ENCODE measurements at places on chromosomes 11 and 22.

GRCh38 chr11:7451520-7451919, 33.8 kb upstream of the OLFML1 start:
- no peak for DNase-seq

DNA sequence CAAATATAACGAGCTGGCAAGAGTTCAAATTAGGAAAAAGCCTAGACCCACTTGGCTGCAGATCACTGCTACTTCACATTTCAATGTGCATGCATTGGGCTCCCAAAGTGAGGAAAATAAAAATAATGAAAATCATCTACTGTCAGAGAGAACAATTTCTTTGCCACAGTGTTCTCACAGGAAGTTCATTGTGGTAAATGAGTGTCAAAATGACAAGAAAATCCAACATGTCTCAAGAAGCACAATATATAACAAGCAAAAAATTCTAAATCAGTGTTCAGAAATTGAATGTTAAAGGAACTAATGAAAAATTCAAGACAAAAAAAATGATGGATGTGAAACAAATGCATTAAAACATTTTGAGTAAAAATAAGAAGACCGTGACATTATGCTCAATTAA, 31.3 kb downstream of the RCN1 start:
- DNase-seq = no peak

GRCh38 chr11:120707098-120707497, 195.6 kb downstream of the GRIK4 start:
- DNase-seq = no peak

DNA sequence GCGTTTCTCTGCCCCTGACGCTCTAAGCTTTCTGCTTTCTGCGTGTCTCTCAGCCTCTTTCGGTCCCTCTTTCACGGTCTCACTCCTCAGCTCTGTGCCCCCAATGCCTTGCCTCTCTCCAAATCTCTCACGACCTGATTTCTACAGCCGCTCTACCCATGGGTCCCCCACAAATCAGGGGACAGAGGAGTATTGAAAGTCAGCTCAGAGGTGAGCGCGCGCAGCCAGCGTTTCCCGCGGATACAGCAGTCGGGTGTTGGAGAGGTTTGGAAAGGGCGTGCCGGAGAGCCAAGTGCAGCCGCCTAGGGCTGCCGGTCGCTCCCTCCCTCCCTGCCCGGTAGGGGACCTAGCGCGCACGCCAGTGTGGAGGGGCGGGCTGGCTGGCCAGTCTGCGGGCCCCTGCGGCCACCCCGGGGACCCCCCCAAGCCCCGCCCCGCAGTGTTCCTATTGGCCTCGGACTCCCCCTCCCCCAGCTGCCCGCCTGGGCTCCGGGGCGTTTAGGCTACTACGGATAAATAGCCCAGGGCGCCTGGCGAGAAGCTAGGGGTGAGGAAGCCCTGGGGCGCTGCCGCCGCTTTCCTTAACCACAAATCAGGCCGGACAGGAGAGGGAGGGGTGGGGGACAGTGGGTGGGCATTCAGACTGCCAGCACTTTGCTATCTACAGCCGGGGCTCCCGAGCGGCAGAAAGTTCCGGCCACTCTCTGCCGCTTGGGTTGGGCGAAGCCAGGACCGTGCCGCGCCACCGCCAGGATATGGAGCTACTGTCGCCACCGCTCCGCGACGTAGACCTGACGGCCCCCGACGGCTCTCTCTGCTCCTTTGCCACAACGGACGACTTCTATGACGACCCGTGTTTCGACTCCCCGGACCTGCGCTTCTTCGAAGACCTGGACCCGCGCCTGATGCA, at the start of gene MYOD1:
MYOD1 (plus strand) TSS at position 544 of the 910 bp plus-strand sequence; CDS start at position 756, 212 bp downstream.
- DNase-seq = no peak

DNA sequence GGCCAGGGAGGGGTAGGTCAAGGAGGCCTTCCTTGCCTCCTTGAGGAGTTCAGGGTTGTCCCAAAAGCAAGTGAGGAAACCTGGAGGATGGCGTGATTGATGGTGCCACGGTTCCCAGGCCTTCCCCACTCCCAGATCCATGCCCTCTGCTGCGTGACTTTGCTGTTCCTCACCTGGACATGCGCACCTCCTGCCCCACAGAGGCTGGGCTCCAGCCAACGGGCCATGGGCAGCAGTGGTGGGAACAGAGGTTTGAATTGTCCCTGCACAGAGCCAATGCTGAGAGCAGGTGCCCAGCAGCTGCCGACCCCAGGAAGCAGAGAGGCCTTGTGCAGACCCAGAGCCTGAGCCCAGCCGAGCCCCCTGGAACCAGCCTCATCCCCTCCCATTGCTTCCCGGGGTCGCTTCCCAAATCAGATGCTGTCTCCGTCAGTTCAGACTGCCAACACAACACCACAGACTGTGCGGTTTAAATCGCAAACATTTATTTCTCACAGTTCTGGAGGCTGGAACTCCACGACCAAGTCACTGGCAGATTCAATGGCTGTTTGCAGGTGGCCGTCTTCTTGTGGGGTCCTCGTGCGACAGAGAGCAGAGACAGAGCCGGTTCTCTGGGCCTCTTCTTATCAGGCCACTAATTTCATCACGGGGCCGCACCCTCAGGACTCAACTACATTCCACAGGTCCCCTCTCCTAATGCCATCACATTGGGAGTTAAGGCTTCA, 6.2 kb upstream of the LINC01488 start:
- DNase-seq = no peak

DNA sequence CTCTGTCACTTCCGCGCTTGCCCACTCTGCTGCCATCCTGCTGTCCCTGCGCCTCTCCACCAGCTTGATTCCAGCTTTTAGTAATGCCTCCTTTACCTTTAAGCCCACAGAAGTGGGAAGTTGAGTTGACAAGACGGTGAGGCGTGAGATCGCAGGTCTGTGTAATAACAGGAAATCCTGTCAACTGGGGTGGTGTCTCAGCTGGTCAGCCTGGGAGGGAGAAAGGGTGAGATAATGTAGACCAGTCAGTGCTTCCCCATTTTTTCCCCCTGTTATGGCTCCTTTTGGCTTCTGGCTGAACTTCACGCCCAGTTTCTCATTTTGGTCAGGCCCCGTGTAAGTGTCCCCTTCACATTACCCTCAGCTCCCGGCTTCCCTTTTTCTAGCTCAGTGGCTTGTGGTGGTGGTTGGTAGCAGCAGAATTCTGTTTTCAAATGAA, 98.9 kb downstream of the TRAF6 start:
- DNase-seq = no peak

- no peak for DNase-seq
Observed at GRCh38 chr11:2725368-2726300, 25.8 kb upstream of the KCNQ1OT1 start.

DNA sequence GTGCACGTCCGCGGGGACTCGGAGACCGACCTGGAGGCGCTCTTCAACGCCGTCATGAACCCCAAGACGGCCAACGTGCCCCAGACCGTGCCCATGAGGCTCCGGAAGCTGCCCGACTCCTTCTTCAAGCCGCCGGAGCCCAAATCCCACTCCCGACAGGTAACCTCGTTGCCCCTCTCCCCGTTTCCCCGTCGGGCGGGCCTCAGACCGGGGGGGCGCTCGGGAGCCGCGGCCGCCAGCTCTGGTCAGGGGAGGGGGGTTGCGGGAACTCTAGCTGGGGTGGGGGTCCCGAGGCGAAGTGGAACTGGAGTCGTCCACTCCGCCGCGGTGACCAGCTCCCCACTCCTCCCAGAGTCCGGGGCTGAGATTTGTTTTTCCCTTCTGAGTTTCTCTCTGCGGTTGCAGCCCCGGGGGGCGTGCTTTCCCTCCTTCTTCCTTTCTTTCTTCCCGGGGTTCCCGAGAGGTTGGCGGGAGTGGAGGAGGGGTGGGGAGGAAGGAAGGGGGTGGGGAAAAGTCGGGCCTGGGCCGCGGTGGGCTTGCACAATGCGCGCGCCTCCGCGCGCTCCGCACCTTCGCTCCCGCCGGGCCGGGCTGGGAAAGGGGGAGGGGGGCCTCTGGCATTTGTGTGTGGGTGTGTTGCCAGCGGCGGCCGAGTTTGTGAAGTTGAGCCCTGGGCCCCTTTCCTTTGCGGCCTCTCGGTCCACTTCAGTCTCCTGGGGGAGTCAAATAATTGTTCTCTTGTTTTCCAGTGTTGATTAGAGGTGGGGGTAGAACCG, 952 bp downstream of the YAP1 start:
- DNase-seq = no peak

- DNase-seq = no peak
Observed at GRCh38 chr22:37633089-37633624, 6.3 kb upstream of the SH3BP1 start.

All from activated CD4-positive, CD25-positive, alpha-beta regulatory T cell (primary cell).